ENCODE measurements at places on chromosomes 2 and 18.
A peak's percentile ranks its signal among the peaks of the same experiment; 100 is the strongest.

DNA sequence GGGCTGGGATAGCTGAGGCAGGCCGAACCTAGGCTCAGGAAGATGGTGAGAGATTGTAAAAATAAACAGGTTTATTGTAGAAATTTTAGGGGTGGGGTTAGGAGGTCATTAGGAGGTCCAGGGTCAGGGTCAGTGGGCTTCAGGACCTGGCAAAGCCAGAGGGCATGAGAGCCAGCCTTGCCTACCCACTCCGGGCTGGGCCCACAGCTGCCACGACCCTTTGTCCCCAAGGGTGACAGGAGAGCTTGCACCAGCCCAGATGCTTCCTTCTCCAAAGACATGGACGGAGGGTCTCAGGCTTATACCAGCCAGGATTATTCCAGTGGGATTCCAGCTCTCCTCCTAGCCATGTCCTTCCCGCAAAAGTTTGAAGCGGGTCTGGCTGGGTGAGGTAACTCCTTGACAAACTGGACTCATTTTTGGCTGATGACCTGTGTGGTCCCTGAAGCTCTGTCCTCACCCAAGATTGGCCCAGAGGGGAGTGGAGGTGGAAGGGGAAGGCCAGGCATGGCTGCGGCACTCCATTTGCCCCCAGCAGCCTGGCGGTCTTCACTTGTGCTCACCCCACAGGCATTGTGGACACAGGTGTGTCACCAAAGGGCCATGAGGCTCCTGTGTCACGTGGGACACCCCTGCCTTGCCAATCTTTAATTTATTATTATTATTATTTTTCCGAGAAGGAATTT is 23.8 kb upstream of the ATOH8 start:
- no peak for DNase-seq

- no peak for DNase-seq
Observed at GRCh38 chr2:16665748-16666448, at the start of gene CYRIA. Gene CYRIA, minus strand, starts transcription at chr2:16665834. Its CDS starts 77,715 bp downstream, at chr2:16588119.

- DNase-seq, result no peak
Observed at GRCh38 chr2:190272457-190272842, 47.2 kb downstream of the HIBCH start.

GRCh38 chr2:170222298-170222697 is 44.4 kb downstream of the MYO3B start:
- no peak for DNase-seq

DNA sequence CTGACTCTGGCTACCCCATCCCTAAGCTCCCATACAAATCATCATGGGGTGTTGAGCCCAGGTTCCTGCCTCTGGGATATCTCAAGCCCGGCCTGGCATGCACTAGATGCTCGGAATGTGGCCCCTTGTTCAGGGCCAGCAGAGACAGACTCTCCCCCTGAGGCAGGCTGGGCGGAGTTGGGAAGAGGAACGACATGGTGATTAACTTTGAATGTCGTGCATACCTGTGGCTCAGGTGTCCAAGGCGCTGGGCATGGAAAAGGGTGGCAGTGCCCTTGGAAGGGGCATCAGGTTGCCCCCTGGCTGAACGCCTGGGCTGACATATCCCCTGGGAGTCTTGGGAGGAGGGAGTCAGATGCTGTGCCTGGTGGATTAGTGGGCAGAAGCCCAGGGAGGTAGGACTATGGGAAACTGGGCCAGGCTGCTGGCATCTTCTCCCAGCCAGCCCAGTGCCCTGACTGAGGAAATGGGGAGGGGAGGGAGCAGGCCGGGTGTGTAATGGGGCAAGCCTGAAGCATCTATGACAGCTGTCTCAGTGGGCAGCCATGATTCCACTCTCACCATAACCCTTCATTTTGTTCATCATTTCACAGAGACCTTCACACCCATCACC is 57.8 kb upstream of the OTOF start:
- DNase-seq, result no peak

- DNase-seq, result no peak
Observed at GRCh38 chr2:221137385-221137784, 434.7 kb downstream of the EPHA4 start.

GRCh38 chr2:65880436-65880835 is 448.0 kb upstream of the SPRED2 start:
- DNase-seq, result no peak

DNA sequence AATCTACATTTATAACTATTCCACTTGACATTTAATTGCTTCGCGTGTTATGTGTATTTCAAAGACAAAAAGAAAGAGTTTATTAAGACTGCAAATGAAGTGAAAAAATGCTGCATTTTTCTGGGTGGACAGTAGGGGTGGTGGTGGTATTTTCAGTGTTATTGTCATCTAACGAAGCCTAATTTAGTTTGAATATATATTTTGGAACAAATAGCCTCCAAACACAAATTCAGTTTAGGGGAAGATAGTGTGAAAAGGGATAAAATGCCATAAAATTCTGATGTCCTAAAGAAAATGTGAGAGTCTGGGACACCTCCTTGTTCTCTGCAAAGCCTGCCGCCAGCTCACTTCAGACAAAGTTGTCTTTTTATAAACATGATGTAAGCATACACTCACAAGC is 425.1 kb downstream of the NRXN1 start:
- DNase-seq, result no peak

DNA sequence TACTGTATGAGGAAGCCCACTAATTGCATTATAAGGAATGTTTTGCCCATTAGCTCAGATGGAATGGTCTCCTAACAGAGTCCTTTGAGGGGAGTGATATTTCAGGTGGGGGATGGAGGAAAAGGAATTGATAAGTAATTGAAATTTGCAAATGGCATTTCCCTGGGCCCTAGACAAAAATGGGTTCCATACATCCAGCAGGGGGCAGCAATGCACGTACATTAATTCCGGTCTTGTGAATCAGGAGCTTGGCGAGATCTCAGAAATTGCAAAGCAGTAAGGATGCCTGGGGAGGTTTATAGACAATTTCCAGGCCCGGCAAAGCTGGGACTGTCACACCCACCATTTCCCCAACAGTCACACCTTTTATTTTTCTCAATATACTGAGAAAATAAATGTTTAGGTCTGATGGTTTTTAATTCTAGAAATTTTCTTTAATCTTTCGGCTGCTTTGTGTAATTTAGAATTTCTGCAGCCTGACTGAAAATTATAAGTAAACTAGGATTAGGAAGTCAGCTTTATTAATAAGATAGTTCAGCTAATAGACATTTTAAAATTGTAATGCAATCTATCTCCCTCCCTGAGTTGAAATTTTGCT is 122.8 kb downstream of the LYPD1 start:
- peak; percentile 9 for DNase-seq

GRCh38 chr2:227324642-227324994 is 433 bp upstream of the MFF start:
- DNase-seq, result no peak
